ENCODE measurements at places on chromosomes 2 and 18.

GRCh38 chr2:105447476-105447875, 48.6 kb upstream of the FHL2 start:
- DNase-seq, result no peak

- no peak for DNase-seq
These were observed 89.8 kb downstream of the CABYR start for GRCh38 chr18:24228667-24229041.

DNA sequence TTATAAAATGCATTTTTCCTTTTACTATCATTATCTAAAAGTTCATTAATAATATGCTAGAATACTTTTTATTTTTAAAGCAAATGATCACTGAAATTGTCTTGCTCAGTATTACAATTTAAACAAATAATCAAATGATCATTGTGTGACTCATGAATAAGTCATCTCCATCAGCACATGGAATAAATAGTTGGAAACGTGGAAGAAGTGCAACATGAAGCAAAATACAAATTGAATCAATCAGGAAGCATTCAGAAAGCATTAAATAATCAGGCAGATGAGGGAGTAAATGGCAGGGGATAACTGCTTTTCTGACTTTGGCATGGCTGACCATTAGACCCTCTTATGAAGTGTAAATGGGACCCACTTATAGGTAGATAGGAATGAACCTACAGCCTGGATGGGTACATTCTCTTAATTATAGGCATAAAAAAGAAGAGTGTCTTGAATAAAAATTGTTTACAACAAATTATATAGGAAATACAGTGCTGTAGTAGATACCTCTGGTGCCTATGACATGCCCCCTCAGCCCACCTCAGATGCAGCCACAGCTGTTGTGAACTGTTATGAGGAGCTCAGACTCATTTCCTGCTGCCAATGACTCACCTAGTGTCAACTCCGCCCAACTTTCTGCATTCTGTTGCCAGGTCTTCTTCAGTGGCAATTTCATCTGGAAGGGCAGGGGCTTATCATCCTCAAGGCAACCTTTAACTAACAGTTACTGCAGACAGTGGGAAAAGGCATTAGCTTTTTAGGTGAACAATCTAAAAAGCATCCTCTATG, 936.0 kb downstream of the TRIB2 start:
- no peak for DNase-seq

DNA sequence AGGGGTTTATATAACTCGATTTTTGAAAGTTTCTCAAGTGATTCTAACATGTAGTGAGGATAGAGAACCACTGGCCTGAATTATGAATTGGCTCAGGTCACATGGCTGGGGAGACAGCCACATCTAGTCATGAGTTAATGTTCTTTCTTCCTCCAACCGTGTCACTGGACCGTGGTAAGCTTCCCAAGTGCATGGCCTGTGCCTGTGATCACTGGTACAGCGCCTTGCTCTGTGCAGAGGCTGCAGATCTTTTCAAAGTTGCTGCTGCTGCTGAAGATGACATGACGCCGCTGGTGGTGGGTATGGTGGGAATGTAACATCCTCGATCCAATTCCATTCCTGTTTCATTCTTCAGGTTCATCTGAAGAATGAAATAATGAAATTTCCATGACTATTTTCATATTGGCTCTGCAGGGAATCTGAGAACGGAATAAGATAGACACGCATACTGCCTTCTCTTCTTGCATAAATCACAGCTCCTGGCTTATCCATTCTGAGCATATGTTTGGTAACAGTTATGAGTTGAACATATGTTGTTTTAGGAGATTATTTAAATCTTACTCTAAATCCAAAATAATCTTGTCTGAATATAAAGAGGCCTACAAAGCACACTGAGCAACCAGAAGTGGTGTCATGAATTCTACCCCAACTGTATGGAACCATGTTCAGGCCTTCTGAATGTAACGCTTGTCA, 100.5 kb upstream of the THSD7B start:
- no peak for DNase-seq

Data from naive thymus-derived CD8-positive, alpha-beta T cell (primary cell).